ENCODE measurements at places on chromosomes 7 and 10.
A peak's percentile ranks its signal among the peaks of the same experiment; 100 is the strongest.

DNA sequence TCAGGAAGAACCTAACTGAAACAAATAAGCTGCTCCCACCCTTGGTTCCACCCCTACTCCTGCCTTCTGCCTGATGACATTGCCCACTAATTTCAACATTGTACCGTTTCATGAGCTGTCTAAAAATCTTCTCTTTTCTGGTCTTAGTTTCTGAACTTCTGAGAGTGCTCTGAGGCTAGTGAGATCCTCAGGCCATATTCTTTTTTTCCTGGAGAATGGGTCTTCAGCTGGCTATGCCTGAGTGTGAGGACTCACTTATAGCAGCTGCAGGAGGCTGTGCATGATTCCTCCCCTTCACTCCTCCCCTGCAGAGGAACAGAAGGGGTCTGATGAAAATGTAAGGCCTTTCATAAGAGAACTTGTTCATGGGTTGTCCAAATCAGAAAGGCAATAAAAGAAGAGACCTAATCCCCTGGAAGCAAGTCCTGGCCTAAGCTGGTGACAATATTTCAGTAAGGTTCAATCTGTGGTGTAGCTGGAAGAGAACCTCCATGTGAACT is 11.1 kb downstream of the HOXA4 start:
- peak; percentile 17 for DNase-seq

GRCh38 chr10:34547291-34547690 is 267.8 kb downstream of the PARD3 start:
- DNase-seq, result no peak

DNA sequence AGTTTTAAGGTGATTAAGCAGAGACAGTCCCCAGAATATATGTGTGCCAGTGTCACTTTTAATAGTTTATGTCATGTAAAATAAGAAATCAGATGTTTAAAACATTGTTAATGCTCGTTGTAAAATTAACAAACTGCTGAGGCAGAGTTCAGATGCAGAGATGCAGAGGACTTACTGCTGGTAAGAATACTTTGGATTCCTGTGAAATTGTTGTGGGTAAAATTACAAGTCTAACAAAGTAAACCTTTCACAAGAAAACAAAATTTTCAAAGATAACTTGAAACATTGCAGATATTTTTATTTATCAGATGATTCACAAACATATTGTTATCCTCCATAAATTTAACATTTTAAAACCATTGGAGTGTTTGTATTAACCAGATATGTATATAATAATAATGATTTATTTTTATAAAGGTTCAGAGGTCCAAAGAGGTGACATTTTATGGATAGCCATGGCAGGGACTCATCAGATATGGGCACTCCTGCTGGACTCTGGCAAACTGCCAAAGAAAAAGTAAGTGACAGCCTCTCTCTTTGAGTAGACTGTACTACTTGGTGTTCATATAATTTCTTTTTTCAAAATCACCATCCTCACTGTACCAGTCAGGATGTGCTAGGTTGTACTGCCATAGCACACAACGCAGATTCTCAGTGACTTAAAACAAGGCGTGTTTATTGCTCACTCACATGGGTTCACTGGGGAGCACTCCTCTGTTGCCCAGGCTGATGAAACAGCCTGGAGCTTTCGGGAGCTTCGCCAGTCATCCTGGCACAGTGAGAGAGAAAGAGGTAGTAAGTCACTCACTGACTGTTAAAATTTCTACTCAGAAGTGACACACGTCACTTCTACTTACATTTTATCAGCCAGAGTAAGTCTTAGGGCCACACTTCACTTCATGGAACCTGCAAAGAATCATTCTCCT is 43.5 kb downstream of the NHLRC2 start:
- DNase-seq, result no peak

DNA sequence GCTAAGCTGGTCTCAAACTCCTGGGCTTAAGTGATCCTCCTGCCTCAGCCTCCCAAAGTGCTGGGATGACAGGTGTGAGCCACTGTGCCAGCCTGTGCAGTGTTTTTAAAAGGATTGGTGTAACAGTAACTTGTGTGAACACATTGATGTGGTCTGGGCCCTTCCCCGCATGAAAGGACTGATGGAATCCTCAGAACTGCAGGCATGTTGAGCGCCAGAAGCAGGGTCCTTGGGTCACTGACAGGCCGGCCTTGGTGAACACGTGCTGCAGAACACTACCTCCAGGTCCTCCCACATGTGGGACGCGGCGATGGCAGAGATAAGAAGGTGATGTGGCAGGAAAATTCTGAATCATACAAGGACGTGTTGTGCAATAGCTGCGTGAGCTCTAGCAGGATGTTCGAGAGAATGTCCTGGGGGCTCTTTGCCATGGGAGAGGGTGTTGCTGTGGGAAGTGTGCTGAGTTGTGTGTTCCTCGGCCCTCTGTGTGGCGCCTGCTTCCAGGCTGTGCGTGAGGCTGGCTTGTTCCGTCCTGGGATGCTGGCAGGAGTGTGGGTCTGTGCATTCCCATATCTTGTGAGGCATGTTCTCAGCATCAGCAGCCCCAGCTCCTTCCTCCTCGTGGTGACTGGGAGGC is 68.2 kb downstream of the DNAJB6 start:
- no peak for DNase-seq

All from ecto neural progenitor cell (in vitro differentiated cells).